Large intestine (tissue), 12 donors: ENCODE measurements at places on chromosomes 6 and 20. TPM values are rescaled to one million over a fixed set of nuclear protein-coding genes. Genes with fewer than 3 reads are reported as not detected.

DNA sequence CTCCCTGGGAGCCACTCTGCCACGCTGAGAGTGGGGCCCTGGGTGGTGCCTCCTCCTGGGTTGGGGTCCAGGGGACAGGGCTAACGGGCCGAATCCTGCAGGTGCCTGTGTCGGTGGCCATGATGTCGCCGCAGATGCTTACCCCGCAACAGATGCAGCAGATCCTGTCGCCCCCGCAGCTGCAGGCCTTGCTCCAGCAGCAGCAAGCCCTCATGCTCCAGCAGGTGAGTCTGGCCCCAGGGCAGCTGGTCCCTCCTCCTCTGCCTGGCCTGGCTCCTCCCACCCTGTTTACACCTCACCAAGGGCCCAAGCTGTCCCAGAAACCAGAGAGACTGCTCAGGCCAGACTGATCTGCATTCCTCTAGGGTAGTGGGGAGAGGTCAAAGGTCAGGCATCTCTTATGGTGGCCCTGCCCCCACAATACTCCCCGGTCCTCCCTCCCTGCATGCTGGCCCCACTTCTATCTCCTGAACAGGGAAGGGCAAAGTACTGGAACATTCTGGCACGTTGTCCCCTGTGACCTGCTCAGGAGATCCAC, 38.6 kb downstream of the FOXP4 start:
- peak; percentile 98 for DNase-seq

GRCh38 chr6:158361961-158362669, 49.9 kb downstream of the TULP4 start:
- DNase-seq, result no peak

DNA sequence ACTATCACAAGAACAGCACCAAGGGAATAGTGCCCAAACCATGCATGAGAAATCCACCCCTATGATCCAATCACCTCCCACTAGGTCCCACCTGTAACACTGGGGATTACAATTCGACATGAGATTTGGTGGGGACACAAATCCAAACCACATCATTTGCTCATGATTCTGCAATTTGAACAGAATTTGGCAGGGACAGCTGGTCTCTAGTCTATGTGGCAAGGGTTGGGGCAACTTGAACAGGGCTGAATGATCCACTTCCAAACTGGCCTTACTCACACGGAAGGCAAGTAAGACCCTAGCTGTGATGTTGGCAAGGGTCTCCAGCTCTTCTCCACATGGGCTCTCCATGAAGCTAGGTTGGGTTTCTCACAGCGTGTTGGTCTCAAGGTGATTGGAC, 10.1 kb upstream of the FKBP5 start:
- no peak for DNase-seq

DNA sequence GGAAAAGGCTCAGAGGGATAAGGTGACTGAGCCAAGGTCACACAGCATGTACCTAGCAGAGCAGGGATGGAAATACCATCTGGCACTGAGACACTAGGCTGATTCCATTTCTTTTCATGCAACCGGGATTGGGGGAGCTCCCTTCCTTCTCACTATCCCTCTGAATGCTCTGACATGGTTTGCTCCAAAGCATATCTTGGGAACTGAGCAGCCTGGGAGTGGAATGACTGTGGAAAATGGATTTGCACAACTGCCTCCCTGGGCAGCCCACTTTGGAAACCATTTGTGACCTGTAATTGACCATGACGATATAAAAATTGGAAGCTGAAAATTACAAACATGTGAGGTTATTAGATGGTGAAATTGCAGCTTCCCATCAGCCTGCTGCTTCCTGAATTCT, 309.0 kb upstream of the CHD6 start:
- DNase-seq, result no peak

DNA sequence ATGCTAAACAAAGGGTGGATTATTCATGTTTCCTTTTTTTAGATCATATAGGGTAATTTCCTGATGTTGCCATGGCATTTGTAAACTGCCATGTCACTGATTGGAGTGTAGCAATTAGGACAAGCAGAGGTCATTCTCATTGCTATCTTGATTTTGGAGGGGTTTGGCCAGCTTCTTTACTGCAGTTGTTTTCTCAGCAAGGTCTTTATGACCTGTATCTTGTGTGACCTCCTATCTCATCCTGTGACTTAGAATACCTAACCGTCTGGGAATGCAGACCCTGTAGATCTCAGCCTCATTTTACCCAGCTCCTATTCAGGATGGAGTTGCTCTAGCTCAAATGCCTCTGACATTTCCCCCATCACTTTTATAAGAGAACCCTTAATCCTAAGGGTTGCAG, 53.6 kb downstream of the CDS2 start:
- DNase-seq, result no peak

- DNase-seq, result no peak
These were observed 18.7 kb downstream of the GLO1 start for GRCh38 chr6:38684237-38684636.

DNA sequence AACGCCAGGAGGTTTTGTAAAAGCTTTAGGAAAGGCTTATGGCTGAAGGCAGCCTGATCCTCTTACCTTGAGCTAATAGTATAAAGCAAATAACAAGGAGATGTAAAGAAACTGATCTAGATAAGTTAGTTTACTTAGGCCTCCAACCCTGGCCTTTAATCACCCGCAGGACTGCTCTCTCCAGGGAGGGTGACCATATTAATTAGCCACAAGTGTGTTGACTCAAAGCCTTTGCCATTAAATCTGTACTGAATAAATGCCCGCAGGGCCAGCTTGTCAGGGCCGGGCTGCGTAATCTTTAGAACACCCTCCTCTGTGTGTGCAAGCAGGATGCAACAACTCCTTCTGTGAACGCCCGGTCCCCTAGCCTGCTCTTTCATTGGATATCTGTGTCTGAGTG, 6.1 kb upstream of the PRSS16 start:
- no peak for DNase-seq

GRCh38 chr6:168545428-168545827, 104.4 kb downstream of the SMOC2 start:
- no peak for DNase-seq

DNA sequence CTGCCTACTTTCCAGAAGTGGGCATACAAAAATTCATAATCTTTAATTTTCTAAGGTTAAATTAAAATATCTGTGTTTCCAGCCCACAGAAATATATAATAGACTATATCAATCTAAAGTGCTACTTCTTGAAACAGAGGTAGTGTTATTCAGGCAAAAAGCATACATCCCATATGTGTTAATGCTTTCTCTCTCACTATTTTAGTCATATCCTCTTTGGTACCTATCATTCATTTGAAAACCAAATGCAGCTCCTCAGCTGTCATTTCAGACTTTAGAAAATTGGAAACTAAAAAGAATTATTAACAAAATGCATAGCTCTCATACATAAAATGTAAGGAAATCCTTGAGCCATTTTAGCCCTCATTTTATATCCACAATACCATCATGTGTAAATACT, 925 bp downstream of the FHL5 start:
- no peak for DNase-seq

- DNase-seq, result no peak
These were observed 289.8 kb upstream of the PREP start for GRCh38 chr6:105692613-105693215.

DNA sequence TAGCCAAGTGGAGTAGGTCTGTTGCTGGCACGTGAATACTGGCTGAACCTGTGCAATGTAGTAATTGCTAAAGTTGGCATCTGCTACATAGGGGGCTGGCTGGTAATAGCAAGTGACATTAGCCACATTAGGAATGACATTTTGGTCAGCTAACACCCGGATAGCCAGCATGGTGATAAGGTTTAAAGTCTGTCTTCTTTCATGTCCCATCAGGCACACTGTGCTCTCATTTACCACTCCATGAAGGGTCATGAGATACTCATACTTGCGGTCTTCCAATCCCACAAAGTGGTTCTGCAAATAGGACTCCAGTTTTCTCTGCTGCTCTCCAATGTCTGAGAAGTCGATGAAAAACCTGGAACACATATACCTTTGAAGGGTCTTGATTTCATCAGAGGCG, 2.8 kb downstream of the TENT5A start:
- peak; percentile 27 for DNase-seq

DNA sequence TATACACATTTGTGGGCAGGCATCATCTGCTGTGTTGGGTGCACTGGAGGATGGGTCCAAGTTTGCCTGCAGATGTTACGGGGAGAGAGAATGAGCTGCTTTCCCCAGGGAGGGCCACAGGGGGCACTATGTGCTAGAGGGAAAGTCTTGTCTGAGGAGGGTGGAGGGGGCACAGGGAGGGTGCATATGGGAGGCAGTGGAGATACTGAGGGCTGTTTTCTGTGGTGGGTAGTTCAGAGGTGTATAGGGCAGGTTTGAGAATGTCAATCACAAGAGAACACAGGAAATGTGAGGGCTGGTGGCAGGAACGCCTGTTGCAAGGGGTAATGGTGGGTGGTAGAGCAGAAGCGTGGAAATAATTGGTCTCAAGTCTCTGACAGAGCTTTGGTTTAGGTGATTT, 7.7 kb upstream of the PTPRA start:
- DNase-seq, result no peak

DNA sequence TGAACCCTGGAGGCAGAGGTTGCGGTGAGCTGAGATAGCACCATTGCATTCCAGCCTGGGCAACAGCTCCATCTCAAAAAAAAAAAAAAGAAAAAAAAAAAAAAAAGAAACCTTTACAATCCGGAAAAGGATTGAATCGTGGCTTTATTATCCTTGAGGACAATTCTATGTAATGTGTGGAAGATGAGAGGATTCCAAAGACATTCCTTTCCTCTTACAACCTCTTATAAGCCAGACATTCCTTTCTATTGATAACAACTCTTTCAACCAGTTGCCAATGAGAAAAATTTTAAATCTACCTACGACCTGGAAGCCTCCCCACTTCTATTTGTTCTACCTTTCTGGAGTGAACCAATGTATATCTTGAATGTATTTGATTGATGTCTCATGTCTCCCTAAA, 91.2 kb upstream of the EEF1E1 start:
- DNase-seq, result no peak

The RRP36 gene
- polyA plus RNA-seq, result 52.1 TPM

The MUC21 gene
- not detected for polyA plus RNA-seq

The CST5 gene
- 0.19 TPM for polyA plus RNA-seq

The KHDC1L gene
- polyA plus RNA-seq, result 0.13 TPM

The SGK1 gene
- 41.2 TPM for polyA plus RNA-seq

The SLC12A5 gene
- 3.5 TPM for polyA plus RNA-seq

The CYP24A1 gene
- polyA plus RNA-seq, result not detected

The CST4 gene
- polyA plus RNA-seq, result not detected

The GRM4 gene
- 0.46 TPM for polyA plus RNA-seq

The NMBR gene
- 0.09 TPM for polyA plus RNA-seq

The PRSS16 gene
- polyA plus RNA-seq, result 7.9 TPM

The HLA-DQA1 gene
- 53.4 TPM for polyA plus RNA-seq

The CST2 gene
- 0.07 TPM for polyA plus RNA-seq

The EPPIN gene
- not detected for polyA plus RNA-seq

The HCK gene
- 10.8 TPM for polyA plus RNA-seq

The HLA-DRB5 gene
- 20.4 TPM for polyA plus RNA-seq

The FOXQ1 gene
- 4.9 TPM for polyA plus RNA-seq

The FOXO3 gene
- polyA plus RNA-seq, result 39.9 TPM

The PRND gene
- 4.2 TPM for polyA plus RNA-seq
